A549 (cell line): ENCODE measurements at places on chromosomes 7 and 10. TPM values are rescaled to one million over a fixed set of nuclear protein-coding genes. Genes with fewer than 3 reads are reported as not detected.
A peak's percentile ranks its signal among the peaks of the same experiment; 100 is the strongest.

GRCh38 chr10:94046098-94046497 lies 52.4 kb downstream of the PLCE1 start:
- DNase-seq: no peak

- no peak for DNase-seq
These were observed 135.6 kb upstream of the LYZL2 start for GRCh38 chr10:30765022-30765615.

GRCh38 chr7:23474094-23474828 lies 4.0 kb upstream of the IGF2BP3 start:
- peak; percentile 98 for DNase-seq

GRCh38 chr7:98807068-98808048 lies 62.5 kb downstream of the TMEM130 start:
- DNase-seq: no peak

DNA sequence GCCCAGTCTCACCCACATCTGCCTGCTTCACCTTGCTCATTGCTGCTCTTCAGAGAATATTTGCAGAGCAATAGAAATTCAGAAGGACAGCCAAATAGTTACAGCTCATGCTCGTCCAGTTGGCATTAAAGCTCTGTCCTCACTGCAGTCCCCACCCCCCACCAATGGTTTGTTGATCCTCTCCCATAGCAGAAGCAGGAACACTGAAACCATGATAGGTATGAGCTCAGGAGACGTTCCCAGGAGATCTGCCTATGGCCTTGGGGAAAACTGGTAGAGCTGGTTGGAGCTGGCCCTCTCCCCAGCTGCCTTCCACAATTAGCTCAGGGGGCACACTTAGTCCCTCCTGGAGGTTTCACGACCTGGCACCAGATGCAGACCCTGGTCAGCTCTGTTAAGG lies 68.6 kb upstream of the KMT2C start:
- DNase-seq: no peak

DNA sequence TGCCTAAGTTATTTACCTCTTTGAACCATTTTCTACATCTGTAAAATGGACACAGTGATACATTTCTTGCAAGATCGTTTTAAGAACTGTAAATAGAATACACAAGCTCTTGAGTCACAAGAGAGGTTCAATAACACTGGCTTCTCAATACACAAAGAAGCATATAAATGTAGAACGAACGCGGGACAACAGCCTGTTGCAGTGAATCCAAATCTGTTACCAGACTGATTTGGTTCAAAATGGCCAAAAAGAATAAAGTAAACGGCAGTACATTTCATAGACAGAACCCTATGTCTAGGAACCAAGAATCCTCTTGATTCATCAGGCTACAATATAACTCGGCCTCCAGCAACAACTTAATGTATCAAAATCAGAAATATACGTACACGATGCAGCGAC lies 701 bp downstream of the MTPAP start:
- no peak for DNase-seq

GRCh38 chr7:110733221-110733620 lies 357.7 kb upstream of the LRRN3 start:
- DNase-seq: no peak

GRCh38 chr7:157904211-157904865 lies 567.5 kb downstream of the DNAJB6 start:
- no peak for DNase-seq

- DNase-seq: no peak
These were observed 265.4 kb upstream of the SLC26A5 start for GRCh38 chr7:103711413-103711812.

GRCh38 chr7:120793213-120793936 lies 64.6 kb downstream of the TSPAN12 start:
- DNase-seq: no peak

DNA sequence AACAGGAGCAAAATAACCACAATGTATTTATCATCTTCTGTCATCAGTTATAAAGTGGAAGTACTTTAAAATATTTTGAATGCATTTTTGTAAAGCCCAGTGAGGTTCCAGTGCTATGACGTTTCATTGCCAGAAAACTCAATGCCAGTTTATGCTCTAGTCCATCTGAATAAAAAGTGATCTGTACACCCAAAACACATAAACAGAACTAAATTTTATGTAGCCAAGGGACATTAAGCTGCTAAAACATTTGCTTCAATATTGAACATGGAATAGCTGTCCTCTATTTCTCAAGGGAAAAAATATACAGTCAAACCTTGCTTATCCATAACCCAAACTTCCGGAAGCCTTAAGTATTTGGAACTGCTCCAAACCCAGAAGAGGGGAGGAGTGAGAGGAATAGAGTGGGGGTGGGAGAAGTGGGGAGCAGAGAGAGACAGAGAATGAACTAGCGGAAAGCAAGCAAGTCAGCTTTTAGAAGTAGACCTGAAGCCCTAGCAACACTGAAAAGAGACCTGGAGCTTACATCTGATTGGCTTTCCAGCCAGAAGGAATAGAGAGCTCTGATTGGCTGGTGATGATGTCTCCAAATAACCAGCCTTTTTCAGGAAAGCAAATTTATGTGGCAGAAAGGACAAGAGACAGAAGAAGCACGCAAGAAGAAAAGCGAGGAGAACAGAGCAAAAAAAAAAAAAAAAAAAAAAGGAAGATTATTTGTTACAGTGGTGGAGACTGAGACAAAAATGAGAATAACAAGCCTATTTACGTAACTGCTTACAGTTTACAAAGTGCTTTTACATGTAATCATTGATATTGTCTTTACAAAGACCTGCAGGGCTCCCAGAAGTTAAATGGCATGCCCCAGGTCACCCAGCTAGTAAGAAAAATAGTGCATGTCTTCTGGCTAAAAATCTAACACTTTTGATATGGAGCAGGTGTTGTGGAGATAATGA lies 196.0 kb downstream of the RNLS start:
- DNase-seq: peak; percentile 33

GRCh38 chr7:133502498-133502897 lies 249.6 kb downstream of the EXOC4 start:
- no peak for DNase-seq

DNA sequence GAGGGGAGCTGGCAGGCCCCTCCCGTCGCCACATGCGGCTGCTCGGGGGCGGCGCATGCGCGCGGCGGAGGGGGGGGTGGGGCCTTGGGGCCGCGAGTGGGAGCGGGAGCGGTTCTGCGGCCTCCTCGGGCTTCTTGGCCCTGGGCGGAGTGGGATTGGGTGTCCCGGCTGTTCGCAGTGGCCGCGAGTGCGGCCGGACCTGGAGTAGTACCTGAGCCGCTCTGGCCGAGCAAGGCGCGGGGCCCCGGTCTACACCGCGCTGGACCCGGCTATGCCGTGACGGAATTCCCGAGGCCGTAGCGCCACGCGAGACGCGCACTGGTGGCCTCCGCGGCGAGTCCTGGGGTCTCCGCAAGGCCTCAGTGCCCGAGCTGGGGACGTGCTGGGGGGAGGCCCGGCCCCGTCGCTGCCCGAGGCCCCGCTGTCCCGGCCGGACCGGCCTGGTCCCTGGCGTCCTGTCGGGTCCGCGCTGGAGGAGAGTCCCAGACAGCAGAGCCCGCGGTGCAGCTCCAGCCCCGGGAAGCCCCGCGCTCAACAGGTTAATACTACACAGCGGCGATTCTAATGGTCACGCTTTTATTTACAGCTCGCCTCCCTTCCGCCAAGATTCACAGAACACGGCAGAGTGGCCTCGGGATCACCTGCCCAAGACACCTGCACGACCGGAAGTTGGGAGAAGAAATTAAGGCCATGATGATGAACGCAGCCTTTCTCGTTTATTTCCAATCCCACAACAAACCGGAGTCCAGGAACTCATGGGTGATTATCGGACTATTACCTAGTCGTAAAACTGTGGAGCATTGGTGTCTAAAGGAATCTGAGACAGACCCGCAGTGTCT lies 671 bp upstream of the PAXIP1 start:
- DNase-seq: peak; percentile 86

DNA sequence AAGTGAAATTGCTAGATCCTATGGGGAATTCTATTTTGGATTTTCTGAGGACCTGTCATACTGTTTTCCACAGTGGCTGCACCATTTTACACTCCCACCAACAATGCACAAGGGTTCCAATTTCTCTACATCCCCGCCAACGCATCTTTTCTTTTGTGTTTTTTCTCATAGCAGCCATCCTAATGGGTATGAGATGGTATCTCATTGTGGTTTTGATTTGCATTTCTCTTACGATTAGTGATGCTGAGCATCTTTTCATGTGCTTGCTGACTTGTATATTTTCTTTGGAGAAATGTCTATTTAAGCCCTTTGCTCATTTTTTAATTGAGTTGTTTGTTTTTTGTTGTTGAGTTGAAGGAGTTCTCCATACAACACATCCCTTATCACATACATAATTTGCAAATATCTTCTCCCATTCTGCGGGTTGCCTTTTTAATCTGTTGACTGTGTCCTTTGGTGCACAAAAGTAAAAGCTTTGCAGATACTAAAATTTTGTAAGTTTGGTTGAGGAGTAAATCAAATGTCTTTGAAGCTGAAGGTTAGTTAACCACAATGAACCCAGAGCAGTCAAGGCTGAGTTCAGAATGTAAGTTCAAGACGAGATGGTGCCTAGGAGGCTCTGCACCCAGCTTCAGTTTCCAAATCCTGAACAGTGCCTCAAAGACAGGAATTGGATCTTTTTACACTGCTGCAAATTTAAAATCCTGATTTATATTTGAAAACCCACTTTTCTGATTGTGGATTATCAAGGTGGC lies 195.4 kb downstream of the COBL start:
- DNase-seq: no peak

- DNase-seq: no peak
These were observed 57.8 kb downstream of the HHEX start for GRCh38 chr10:92747600-92747999.

DNA sequence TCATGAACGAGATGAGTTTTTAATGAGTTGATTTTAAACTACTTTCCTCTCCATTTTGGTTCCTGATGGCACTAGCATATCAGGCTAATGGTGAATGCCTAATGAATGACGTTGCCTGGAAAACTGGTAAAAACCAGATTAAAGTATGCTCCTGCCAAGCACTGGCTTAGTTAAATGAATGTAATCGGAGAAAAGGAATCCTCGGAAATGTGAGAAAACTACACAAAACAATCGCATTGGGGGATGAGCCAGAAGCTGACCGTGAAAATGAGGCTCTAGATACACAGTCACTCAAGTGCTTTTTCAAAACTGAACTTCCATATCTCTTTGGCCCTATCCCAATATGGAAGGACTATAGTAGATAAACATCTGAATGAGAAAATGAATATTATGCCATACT lies 153.8 kb upstream of the COL1A2 start:
- no peak for DNase-seq

- DNase-seq: no peak
These were observed 52.3 kb upstream of the CALCR start for GRCh38 chr7:93626869-93627268.

DNA sequence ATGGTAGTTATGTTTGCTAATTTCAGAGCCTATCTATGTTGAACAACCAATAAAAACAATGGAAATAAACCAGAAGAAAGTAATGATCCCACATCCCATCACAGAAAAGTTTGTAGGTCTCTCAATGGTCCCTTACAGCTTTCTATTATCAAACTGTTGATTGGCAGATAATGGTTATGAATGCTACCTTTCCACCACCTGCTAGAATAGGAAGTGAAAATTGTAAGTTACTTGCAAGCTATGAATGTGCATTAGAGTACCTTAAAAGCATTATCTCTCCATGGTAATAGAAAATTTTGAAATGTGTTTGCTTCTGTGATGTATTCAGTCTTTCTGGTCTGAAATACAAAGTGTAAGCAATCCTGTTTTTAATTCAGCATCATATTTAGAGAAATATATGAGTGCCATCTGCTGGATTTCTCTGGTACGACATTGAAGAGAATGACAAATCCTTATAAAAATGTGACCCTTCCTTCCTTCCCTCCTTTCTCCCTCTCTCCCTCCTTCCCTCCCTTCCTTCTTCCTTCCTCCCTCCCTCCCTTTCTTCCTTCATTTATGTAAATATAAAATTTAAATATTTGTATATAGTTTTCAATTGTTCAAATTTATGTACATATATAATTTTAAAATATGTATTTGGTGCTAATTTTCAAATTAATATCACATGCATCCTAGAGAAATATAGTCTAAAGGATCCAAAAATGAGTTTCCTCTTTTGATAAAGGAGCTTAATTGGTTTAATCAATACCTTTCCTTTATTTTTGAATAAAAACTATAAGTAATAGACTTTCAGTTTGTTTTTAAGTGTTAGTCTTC lies 41.4 kb upstream of the PNLIPRP3 start:
- DNase-seq: peak; percentile 39

DNA sequence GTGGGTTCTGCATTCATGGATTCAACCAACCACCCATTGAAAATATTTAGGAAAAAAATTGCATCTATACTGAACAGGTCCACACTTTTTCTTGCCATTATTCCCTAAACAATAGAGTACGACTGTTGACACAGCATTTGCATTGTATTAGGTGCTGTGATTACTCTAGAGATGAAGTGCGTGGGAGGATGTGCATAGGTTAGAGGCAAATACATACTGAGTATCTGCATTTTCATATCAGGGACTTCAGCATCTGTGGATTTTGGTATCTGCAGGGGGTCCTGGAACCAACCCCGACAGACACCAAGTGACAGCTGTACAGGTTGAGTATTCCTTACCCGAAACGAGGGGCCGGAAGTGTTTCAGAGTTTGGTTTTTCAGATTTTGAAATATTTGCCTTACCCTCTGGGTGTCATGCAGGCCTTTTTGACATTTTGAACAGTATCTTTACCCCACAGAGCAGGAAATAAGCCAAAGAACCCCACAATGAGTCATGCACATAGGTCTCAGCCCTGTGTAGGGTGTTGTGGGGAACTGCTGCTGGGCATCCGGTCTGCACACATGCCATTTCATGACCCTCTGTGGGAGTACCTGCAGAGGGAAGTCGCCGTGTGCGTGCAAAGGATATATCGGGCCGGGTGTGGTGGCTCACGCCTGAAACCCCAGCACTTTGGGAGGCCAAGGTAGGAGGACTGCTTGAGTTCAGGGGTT lies 14.5 kb downstream of the NUDT5 start:
- no peak for DNase-seq

GRCh38 chr7:147436718-147437117 lies 1153.8 kb upstream of the C7orf33 start:
- no peak for DNase-seq

Gene CXCL12
- polyA plus RNA-seq: 0.07 to 0.28 TPM (median 0.17 TPM) in 3 replicates

Gene PRKAR2B
- polyA plus RNA-seq: 2.7 to 3.6 TPM (median 3.0 TPM) in 3 replicates

Gene CPEB3
- 0.24 to 0.41 TPM (median 0.32 TPM) in 3 replicates for polyA plus RNA-seq

Gene RASA4
- 1.3 to 3.2 TPM (median 2.6 TPM) in 3 replicates for polyA plus RNA-seq

Gene DUS4L
- polyA plus RNA-seq: 10.0 to 10.4 TPM (median 10.1 TPM) in 3 replicates

Gene VPS37D
- polyA plus RNA-seq: 2.2 to 2.9 TPM (median 2.6 TPM) in 3 replicates

Gene CDK6
- 12.9 to 16.1 TPM (median 13.6 TPM) in 3 replicates for polyA plus RNA-seq

Gene TMEM273
- polyA plus RNA-seq: not detected in 3 replicates

Gene TFPI2
- 156 to 182 TPM (median 163 TPM) in 3 replicates for polyA plus RNA-seq

Gene PLPP4
- polyA plus RNA-seq: not detected in 3 replicates
